ENCODE measurements at places on chromosomes 7 and 10.

DNA sequence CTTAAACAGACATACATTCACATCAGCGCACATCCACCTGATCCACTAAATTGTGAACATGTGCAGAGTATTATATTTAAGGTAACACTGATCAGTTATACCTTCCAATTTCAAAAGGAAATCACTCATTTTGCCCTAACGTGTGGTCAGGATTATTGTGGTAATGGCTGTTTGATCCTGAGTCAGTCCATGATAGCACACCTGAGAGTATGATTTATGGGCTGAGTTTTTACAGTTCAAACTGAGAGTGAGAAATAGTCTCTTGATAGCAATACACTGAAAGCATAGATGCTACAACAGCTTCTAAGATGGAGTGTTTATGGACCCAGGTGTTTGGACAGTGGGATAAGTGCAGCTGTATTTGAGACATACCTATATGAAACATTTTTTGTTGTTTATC lies 96.7 kb downstream of the KIF20B start:
- no peak for DNase-seq

DNA sequence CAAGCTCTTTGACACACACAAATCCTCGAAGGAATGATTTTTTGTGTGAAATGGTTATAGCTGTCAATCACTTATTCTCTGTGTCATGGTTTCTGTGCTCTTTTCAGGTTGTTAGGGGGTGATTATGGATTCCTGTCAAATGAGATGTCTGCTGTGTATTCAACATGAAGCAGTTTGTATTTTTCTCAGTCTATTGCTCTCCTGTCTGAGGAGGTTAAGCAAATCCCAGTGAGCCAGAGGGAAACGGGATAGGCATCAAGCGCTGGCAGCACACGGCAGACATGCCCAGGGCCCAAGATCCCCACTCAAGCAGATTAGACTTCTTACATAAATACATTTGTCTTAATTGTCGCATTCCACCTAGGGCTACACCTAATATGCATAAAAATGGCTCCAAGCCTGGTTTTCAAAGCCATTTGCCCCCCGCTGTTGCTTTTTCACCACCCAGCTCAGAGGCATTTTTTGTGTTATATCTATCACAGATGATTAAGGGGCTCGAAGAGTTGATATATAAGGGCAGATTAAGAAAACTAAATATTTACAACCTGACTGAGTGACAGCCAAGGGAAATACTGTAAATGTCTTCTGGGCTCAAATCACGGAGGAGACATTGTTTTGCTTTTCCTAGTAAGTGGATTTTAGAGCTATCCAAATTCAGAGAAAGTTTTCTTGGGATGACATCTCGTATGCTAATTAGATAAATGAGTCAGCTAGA lies 192.7 kb upstream of the LRGUK start:
- DNase-seq = no peak

DNA sequence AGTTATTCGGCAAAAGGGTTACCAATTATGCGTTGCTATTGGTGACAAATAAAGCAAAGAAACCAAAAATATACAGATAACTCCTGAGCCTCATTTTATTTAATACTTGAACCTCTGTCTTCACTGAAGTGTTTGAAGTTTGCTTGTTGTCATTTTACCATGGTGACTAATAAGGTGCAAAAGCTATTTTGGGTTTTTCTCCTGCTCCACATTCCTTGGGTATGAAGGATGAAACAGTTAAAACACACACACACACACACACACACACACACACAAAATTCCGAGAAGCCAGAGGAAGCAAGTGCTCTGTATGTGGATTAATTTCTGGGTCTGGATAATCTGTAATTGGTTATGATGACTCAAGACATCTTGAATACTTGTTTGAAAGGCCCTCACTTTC lies 246.5 kb downstream of the COBL start:
- DNase-seq = no peak

- no peak for DNase-seq
Observed at GRCh38 chr7:95324431-95324830, at the start of gene PON1. Gene PON1 (minus strand): TSS chr7:95324532. CDS start chr7:95324475, 57 bp downstream.

DNA sequence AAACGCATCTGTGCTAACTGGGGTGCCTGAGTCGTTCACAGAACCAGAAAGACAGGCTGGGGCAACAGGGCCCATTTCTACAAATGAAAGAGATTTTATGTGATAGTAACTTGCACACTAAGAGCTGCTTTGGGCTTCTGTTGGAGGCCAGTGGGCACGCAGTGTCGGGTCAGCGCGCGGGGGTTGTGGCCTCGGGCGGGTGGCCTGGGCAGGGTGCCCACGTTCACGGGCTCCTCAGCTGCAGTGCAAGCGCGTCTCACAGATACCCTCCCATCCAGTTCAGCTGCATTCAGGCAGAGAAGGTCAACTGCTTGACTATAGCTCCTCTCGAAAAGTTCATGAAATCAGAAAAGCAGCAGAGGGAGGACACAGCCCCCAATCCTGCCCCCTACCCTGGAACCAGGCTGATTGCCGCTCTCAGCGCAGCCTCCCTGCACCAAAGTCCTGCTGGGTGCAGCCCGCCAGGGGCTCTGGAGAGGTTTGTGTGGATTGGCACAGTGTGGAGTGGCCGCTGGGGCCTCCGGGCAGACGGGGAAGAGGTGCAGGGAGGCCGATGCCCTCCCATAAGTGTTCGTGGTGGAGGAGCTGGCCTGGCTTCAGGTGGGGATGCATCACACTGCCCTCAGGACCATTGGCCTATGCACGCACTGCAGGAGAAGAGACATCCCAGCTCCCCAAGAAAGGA lies 582.8 kb downstream of the TCERG1L start:
- DNase-seq = no peak

DNA sequence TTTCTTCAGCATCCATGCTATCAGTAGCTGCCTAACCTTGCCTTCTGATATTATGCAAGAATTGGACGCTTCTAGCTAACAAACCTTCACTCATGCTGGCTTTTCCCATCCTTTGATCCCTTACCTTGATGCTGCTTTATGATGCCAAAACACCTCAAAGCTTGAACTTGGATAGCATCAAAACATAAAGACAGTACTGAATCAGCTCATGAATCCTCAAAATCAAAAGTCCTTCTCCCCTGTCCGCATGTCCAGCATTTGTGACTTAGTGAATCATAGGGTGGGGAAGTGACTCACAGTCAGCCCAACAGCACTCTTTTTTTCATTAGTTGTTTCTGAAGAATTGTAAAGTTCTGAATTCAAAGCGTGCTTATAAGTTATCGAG lies 89.5 kb upstream of the PIK3CG start:
- no peak for DNase-seq

DNA sequence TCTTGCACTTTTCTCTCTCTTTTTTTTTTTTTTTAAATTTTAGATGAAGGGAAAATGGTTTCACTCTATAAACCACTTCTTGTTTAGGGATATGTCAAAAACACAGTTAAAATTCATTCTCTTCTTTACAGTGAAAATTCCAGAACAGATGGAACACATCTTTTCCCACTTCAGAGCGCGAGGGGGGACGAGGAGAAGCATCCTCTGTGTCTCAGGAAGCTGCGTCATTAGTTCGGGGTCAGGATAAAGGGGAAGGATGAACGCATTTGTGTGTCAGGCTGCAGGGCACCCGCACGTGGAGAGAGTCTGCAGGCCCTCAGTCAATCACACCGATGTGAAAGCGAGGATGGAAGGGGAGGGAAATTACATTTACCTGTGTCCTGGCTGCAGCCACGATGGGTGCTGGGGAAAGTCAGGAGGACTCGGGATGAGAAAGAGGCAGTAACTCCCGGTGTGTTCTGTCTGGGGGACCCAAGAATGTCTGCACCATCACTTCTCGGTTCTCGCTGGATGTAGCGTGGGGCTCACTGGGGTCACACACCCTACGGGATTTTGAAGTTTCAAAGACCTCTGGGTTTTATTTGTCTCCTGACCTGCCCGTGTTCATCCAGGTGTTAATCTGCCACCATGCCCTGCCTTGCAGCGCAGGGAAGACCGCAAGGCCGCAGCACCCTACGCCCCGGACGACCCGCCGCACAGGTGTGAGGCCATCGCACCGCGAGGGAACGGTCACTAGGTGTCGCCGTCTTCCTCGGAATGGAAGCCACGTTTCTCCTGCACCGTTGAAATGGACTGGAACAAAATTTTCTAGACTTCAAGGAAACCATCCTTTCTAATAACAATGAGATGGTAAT lies 66.7 kb upstream of the PITRM1 start:
- DNase-seq = peak; percentile 37

DNA sequence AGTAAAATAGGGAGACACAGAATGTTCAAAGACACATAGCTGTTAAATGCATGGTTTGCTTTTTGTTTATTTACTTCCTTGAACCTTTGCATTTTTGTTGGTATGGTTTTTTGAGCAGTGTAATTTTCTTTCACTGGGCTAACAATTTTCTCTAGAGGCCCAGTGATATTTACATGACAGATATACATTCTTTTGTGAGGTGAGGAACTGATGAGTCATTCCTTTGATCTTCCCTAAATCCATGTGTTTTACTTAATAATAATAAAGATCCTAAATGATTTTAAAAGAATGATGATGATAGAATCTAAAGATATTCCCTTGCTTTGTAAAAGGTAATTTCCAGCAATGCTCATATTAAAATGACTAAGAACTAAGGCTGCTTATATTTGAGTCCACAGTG lies 188.5 kb upstream of the ANK3 start:
- DNase-seq = no peak

DNA sequence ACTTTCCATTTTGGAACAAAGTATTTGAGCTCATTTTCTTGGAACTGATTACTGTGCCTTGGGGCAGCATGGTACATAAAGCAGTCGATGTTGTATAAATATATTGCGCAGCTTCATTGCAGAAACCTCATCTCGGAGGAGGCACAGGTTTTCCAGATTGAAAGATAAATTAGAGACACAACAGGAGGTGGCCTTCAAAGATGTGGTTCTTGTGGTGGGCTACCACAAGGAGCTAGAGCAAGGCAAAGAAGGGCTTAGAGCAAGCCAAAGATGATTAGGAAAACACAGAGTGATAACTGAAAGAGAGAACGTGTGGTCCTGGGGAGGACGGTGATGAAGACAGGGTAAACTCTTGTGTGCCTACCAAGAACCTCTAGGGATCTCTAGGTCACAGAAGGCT lies 169.1 kb upstream of the TNS3 start:
- DNase-seq = no peak

DNA sequence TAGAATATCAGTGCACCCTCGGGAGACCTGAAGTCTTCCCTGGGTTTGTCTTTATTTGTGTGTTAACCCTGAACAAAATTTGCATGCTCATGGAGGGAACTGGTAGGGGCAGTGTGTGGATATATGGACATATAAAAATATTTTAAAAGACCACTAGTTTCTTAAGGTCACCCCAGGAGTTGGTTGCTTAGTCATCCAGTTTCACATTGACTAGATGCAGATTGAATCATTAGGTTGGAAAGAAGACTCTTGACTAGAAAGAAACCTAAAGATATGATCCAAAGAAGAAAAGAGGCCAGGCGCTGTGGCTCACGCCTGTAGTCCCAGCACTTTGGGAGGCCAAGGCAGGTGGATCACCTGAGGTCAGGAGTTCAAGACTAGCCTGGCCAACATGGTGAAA lies 137.1 kb downstream of the KAT6B start:
- DNase-seq = no peak

DNA sequence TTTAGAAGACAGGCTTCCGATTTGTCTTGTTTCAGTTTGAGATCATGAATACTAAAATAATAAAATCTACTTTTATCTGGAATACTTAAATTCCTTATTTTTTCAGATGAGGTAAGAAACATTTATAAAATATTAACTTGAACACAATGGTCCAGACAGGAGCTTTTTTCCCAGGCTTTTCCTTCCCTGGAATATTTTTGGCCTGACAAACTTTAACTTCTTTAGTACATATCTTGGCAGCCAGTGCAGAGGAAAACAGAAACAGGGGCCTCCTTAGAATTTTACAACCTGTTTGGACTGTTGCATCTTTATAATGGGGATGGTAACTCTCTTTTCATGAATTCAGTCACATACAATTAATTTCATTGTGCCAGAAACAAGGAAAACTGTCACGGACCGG lies 41.4 kb downstream of the NRP1 start:
- DNase-seq = no peak

DNA sequence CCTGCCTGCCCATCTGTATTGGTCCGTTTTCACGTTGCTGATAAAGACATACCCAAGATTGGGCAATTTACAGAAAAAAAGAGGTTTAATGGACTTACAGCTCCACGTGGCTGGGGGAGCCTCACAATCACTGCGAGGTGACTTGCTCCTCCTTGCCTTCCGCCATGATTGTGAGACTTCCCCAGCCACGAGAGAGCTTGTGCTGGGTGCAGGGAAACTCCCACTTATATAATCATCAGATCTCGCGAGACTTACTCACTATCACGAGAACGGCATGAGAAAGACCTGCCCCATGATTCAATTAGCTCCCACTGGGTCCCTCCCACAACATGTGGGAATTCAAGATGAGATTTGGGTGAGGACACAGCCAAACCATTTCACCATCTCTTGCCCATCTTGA lies 111.8 kb downstream of the MYL10 start:
- no peak for DNase-seq

DNA sequence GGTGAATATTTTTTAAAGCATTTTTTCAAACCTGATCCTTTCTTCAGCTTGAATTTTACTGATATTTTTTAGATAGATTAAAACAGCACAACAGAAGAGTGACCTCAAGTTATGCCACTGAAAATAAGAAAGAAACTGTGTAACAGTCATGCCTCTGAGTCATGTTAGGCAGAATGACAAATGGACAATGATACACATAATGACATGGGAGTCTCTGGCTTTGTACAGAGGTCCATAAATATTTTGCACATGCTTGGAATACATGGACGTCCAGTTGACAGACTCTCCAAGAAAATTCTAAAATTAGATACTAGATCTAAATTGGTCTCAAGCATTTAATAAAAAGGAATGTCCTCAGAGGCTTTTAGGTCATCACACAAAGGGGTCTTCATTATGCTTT lies 21.9 kb upstream of the SEMA3A start:
- DNase-seq = no peak

DNA sequence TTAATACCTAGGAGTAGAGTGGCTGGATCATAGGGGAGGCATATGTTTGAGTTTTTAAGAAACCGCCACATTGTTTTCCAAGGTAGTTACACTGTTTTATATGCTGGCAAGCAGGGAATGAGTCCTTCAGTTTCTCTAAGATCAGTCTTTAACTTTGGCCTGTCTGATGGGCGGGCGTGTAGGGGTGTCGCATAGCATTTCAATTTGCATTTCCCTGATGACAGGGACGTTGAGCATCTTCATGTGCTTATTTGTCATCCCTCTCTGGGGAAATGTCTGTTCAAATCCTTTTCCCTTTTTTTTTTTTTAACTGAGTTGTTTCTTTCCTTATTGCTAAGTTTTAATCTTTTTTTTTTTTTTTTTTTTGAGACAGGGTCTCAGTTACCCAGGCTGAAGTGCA lies 9.8 kb downstream of the MTG1 start:
- no peak for DNase-seq

- DNase-seq = no peak
Observed at GRCh38 chr7:41693150-41693997, 9.5 kb downstream of the INHBA start.

Data from stimulated activated CD4-positive, alpha-beta T cell treated with anti-CD3 and anti-CD28 coated beads, Interleukin-1b, Interleukin-23, amount 100 ng/mL, for 1 hour (primary cell).